Panc1 (cell line): ENCODE measurements at places on chromosomes 13 and 19. TPM values are rescaled to one million over a fixed set of nuclear protein-coding genes. Genes with fewer than 3 reads are reported as not detected.

The CDX2 gene
- 5.1 TPM for total RNA-seq

The GAPDHS gene
- not detected for total RNA-seq

The SYNGR4 gene
- 0.39 TPM for total RNA-seq

DNA sequence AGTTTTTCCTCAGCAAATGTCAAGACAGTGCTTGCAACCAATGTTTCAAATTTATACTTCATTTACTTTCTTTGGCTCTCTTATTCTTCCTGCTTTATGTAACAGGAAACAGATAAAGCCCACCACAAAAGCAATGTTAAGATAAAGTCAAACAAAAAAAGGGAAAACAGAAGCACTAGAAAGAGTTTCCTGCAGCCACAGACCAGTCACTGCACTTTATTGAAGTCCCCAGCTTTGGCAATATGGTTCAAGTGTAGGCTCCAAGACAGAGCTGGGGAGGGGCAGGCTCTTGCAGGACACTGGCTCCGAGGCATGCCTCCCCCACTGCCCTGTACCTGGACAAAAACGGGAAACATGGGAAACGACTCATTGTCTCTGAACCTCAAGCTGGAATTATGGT lies 15.3 kb upstream of the CDC16 start:
- DNase-seq: no peak

The ZNF418 gene
- total RNA-seq: 5.1 TPM

- no peak for DNase-seq
Observed at GRCh38 chr19:29476528-29476927, 49.3 kb upstream of the VSTM2B start.

DNA sequence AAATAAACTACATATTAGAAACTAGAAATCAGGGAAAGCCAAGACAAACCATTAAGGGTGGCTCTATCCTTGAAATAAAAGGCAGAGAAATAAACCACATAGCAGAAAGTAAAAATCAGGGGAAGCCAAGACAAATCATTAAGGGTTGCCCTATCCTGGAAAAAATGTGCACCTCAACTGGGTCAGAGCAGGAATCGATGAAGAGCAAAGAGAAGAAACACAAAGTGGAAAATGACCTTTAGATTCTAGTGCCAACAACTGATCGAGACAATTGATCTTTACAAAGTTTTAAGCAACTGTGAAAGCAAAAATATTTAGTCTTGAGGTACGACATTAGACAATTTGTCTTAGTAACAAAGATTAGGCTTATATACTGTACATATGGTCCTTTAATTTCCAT lies 26.6 kb downstream of the KLF12 start:
- no peak for DNase-seq

GRCh38 chr13:46575301-46575771 lies 22.4 kb downstream of the LRCH1 start:
- DNase-seq: no peak

The ZNF345 gene
- 3.8 TPM for total RNA-seq

GRCh38 chr19:41521931-41522555 lies 53.9 kb upstream of the CEACAM21 start:
- DNase-seq: no peak

DNA sequence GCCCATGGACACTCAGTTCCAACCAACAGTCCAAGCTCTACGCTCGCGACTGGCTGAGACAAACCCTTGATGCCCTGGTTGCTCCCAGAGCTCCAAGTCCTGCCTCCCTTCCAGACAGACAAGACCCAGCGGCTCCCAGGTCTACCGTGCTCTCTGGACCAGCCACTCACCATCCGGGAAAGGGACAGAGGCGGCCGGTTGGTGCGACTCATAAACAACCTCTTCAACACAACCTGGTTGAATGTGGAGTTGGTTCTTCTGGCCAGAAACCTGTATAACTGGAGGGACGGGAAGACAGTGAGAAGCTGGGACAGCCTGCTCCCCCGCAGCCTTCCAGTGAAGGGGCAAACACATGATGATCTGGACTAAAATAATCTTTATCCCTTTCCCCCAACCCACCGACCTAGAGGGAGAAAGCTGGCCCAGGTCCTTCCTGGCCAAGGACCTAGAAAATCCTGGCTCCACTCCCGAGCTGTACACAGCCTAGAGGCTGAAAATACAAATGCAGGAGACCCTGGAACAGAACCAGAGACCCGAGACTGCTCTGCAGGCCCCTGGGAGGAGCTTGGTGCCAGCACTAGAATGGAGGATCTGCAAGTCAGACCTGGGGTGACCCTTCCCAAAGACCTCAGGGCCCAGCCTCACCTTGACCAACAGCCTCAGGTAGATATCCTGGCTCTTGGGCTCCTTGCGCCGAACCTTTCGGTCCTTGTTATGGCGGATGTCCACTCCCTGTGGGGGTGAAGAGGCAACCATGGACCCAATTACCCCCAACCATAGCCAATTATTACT lies 1.6 kb downstream of the RPL18 start:
- DNase-seq: no peak

The CNFN gene
- 4.6 TPM for total RNA-seq

GRCh38 chr13:98866882-98867281 lies 111.0 kb downstream of the DOCK9 start:
- no peak for DNase-seq

The EBI3 gene
- total RNA-seq: 3.0 TPM

GRCh38 chr13:34128661-34129060 lies 310.7 kb downstream of the RFC3 start:
- DNase-seq: no peak

- no peak for DNase-seq
Observed at GRCh38 chr19:33221638-33222037, 4.0 kb downstream of the SLC7A10 start.

- DNase-seq: no peak
Observed at GRCh38 chr13:100149389-100149788, 60.5 kb downstream of the PCCA start.

DNA sequence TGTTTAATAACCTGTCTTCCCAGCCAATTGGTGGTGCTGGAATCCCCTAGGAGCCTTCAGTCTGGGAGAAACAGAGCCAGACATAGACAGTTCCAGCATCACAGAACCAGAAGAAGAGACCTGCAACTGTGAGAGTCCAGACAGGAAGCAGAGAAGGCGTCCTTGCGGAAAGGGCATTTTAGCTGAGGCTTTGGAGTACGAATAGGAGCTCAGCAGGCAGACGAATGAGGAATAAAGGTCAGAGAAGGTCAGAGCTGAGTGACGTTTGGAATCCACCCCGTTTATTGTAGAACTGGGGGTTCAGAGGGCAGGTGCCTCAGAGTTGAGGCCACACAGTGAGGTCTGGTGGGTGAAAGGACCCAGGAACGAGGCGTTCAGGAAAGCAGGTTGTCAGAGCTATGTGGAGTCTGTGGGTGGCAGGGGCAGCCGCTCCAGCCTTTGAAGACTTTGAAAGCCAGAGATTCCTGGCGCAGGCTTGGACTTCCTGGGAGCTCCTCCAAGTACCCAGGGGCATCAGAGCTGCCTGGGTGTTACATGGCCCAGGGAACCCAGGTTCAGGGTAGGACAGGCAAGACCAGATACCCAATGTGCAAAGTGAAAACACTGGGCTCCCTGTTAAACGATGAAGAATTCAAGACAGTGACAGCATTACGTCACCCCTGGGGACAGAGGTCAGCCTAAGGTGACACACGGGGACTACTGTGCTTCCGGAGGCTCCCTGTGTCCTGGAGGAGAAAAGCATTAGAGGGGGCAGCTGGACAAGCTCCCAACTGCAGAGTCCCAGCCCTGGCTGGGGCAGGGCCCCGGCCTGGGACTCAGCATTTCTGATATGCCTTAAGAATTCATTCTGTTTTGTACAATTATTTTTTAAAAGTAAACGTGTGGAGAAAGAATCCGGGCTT lies 5.5 kb downstream of the ARRDC2 start:
- no peak for DNase-seq

DNA sequence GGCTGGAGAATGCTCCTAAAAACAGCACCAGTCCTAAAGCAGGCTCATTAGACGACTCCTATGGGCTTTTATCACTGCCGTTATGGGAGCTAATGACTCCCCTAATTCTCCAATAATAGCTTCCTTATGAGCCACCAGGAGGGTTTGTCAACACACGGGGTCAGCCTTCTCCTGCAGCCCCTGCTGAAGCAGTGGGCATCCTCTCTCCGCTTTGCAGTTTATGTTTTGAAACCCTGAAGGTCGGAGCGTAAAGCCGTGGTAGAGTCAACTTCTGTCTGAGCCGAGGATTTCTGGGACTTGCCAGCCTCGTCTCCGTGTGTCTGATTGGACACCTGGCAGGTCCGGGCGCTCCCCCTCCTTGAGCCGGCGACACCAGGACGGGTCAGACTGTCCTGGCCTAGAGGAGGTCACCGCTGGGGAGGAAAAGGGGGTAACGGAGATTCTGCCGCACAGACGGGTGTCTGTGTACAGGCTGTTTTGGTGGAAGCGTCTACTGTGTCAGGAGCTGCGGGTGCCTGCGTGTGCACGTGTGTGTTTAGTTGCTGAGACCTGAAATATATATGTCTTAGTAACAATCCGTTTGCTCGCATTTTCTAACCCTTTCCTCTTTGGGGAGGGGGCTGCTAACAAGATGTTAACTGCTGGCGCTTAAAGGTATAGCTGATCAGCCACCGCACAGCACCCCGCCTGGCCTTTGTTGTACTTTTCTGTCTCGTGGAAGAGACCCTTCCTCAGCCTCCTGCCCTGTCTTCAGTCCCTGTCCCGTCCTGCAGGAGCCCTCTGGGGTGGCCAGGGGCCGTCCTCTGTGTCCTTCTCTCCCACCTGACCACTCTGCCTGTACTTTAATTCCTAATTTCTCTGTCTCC lies 1.9 kb downstream of the KDM4B start:
- peak; percentile 5 for DNase-seq

DNA sequence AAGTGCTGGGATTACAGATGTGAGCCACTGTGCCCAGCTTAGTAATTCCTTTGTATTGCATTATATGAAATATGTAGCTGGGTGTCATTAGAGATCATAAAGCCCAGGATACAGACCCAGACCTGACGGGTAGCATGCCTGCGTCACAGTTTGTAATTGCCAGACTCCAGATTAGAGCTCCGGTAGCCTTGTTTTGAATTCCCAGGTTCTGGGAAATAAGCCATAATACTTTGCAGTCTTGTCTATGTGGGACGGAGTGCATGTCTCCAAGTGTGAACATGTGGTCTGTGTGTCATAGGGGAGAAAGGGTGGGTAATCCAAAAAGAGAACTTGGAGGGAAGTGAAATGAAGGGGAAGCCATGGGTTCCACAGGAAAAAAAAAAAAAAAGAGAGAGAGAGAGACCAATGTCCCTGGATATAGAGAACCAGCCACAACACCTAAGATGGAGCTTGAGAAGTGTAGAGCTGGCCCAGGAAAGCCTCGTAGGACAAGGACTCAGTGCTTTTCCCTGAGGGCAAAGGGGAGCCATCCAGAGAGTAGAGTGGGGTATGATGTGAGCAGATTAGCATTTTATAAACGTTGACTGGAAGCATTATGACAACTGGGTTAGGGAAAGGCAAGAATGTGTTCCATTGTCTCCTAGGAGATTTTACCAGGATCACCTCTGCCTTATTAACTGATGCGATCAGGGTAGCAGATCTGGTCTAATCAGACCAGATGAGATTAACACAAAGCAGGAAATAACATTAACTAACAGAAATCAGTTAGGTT lies 2.6 kb downstream of the ZSCAN4 start:
- no peak for DNase-seq

The OR7A17 gene
- total RNA-seq: not detected

GRCh38 chr19:38290631-38291147 lies 13.4 kb upstream of the C19orf33 start:
- DNase-seq: no peak

The ZNF66 gene
- 5.3 TPM for total RNA-seq

- DNase-seq: no peak
Observed at GRCh38 chr13:84399320-84400085, 517.2 kb upstream of the SLITRK1 start.
